ENCODE measurements at places on chromosomes 3 and 15.

DNA sequence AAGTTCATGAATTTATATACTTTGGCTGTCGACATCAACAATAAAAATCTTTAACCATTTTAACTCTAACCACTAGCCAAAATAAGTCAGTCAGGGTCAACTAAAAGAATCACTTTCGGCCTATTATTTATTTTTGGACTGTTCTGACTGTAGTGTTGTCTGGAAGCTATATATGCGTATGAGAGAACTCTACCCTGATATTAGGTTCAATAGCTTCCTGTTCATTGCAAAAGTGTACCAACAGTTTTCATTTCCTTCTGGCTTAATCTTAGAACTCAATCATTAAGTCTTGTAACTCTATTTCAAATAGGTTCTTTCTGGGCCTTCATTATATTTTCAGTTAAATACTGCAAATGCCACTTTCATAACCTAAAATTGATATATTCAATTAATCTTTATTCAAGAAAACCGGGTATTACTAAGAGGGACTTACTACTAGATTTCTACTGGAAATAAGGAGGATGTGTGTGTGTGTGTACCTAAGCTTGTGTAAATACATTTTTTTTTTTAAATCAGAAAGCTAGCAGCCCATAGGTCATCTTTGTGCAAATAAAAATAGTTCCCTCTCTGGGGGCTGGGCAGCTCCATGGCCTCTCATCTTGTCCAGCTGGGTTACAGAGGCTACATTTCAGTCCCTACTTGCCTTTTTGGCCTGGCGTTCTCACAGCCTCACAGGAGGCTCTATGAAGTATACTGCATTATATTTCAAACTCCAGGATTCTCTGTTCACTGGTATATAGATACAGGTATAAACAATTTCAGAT lies 5.8 kb downstream of the SERPINI2 start:
- DNase-seq: no peak

- DNase-seq: no peak
Observed at GRCh38 chr3:48592519-48593087, 2.5 kb downstream of the COL7A1 start.

GRCh38 chr15:73391128-73391872 lies 22.5 kb upstream of the HCN4 start:
- DNase-seq: no peak

DNA sequence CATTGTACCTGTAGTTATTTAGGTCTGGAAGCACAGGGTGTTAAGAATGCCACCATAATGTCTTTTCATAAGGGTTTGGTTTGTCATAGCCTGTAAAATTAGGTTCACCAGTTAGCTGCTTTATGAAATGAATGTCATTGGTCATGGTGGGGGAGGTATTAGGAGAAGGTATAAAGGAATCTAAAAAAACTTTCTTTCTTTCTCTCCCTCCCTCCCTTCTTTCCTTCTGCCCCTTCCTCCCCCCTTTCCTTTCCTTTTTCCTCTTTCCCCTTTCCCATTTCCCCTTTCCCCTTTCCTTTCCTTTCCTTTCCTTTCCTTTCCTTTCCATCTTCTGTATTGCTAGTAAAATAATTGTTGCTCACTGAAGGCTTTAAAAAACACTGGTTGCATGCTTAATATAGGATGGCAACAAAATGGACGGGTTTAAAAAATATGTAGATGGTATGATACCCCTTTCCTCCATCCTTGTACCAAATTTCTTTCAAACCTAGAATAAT lies 9.6 kb downstream of the ATP2C1 start:
- DNase-seq: no peak

GRCh38 chr3:65347166-65347565 lies 659.4 kb upstream of the ADAMTS9 start:
- no peak for DNase-seq

GRCh38 chr3:172622156-172622555 lies 88.7 kb downstream of the NCEH1 start:
- DNase-seq: no peak

- no peak for DNase-seq
Observed at GRCh38 chr3:69871251-69871650, 128.3 kb upstream of the SAMMSON start.

DNA sequence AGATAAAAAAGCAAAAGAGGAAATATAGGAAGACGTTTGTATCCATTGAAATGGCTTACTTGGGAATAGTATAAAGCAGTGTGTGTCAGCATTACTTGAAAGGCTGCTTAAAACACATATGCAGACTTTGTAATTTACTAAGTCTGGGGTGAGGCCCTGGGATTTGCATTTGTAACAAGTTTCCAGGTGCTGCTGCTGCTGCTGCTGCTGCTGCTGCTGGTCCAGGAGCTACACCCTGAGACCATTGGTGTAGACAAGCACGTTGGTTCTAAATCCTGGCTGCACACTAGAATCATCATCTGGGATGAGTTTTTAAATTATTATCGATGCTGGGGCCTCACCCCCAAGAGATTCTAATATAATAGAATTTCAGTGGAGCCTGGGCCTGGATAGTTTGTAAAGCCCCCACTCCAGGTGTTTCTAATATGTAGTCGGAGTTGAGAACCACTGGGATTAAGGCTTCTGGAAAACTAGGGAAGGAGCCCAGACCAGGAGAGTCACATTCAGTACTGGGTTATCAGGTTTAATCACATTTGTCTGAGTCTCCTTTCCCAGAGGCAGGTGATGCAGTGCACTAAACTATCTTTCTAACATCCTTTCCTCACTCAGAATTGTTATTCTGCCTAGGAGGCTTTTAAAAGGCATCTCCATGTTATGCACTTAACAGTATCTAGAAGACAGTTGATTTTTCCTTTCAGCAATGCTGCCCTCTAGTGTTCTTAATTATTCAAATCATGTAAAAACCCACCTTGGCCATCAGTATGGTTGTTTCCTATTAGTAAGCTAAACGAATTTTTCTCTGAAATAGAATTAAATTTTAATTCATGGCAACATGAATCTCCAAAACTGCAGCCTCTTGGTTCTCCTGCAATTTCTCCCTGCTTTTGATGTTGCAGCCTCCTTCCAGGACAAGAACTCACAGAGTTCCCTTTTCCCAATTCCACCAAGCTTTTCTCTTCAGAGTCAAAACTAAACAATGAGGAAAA lies 45.4 kb downstream of the SSR3 start:
- no peak for DNase-seq

DNA sequence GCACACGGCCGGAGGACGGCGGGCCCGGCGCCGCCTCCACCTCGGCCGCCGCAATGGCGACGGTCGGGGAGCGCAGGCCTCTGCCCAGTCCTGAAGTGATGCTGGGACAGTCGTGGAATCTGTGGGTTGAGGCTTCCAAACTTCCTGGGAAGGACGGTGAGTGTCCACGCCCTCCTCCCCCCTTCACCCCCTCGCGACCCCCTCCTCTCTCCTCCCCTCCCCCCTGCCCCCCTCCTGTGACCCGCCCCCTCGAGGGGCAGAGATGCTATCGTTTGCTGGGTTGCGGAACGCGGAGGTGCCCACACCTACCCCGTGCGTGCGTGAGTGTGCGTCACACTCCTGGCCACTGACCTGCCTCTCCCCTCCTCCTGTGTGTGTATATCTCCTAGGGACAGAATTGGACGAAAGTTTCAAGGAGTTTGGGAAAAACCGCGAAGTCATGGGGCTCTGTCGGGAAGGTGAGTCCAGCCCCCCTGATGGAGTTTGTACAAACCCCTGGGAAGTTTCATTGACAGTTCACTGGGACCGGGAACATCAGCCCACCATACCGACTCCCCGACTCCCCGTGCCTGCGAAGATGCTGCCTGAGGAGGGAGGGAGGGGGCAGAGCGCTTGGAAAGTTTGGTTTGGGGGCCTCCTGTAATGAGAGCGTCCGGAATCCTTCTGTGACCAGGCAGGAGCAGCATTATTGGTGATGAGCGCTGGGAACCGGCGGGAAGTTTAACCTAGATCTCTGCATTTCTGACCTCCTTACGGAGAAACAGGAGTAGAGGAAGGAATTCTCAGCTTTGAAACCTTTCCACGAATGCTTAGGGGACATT lies 795 bp upstream of the SCAANT1 start:
- DNase-seq: no peak

DNA sequence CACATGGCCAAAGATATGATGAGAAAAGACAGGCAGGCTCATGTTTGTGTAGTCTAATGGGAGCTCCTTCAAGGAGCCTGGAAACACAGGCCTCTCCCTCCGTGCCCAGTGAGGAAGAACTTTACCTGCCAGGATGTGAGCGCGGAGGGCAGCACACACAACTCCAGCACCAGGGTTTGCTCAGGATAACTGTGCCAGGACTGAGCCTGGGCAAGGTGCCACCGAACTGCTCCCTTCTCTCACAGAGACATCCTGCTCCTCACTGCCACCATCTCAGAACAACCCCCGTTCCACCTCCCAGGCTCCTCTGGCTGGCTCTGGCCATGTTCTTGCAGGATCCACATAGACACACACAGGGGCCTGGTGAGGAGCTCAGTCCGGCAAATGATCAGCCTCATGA lies 87.4 kb downstream of the NUP210 start:
- no peak for DNase-seq

DNA sequence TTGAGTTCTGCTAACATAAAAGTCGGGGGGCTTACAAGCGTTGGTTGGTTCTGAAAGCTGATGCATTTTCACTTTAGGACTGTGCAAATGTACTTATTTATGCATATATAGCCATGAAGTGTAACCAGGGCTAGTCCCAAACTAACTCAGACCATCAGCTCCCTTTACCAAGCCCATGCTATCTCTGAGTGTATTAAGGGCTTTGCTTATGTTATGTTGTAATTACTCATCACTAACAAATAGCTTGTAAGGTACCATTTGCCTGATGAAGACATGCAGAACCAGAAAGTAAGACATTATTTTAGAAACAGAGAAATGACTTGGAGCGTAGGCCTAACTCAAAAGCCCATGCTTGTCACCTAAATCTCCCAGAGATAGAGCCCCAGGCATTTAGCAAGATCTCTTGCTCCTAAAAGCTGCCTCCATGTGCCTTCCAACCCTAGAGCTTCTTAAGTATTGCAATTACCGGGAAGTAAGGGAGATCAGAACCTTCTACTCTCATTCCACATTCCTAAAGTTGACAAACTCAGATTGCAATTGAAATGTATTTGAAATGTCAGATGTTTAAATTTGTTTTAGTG lies 362.9 kb upstream of the RBMS3 start:
- DNase-seq: no peak

DNA sequence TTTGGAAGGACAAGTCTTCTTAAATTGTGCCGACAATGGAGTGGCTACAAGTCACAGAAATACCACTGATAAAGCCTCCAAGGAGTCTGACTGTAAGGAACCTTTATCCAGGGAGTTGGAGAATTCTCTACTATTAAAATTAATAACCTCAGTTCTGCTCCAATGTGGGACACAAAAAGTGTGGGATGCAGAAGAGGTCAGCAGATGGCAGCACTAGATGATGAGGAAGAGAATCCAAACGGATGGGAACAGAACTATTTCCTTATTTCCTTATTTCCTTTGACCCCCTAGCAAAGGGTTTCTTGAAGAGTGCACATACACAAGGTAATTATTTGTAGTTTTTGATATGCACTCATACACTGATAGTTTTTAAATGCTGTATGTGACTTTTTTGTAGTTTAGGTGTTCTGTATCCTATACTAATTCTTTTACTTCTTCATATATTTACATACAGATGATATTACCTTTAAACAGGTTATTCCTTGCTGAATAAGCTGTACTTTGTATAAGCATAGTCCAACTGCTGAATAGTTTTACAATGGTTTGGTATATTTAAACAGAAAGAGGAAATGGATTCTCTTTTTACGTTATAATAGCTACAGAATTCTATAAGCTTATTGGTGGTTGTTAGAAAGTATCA lies 25.6 kb upstream of the NLGN1 start:
- peak; percentile 24 for DNase-seq

DNA sequence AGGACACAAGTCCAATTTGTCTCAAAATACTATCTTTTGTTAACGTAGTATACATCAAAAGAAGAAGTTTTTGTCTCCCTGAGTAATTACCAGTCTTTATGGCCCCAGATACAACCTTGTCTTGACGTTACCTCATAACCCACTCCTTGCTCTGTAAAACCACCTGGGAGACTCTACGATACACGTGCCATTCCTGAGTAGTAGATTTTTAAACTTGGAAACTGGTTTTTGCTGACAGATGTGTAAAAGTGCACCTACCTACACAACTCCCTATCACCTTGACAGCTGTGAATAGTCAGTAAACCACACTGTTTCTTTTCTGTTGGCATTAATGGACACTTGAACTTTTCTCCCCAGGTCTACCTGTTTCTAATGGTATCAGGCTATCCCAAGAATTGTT lies 51.7 kb upstream of the RARB start:
- no peak for DNase-seq

GRCh38 chr15:100968050-100968966 lies 49.2 kb downstream of the LRRK1 start:
- DNase-seq: no peak

GRCh38 chr15:74937272-74937589 lies 642 bp downstream of the COX5A start:
- DNase-seq: no peak

GRCh38 chr15:34252545-34252944 lies 27.7 kb downstream of the EMC4 start:
- DNase-seq: no peak

DNA sequence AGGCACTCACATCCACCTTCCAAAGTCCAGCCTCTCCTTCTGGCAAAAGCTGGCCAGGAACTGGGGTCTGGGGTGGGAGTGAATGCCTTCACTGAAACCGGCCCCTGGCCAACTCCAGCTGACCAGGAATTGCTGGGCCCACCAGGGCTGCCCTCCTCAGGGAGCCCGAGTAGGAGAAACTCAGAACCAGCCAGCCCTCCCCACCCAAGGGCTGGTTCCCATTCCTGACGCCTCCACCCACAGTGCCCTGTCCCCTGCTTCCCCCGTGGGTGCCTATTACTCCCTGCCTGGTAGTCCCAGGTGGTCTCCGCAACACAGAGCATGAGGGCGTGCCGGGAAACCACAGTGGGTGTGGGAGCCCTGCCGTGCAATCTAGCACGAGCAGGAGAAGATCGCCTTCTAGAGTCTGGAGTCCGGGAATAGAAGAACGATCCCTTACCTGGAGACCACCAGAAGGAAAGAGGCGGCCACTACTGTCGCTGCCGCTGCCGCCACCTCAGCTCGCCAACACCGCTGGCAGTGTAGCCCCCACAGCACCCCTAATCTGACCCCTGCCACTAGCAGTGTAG lies 178.8 kb downstream of the POTEB3 start:
- no peak for DNase-seq

- no peak for DNase-seq
Observed at GRCh38 chr3:123088387-123088786, 21.6 kb downstream of the PDIA5 start.

DNA sequence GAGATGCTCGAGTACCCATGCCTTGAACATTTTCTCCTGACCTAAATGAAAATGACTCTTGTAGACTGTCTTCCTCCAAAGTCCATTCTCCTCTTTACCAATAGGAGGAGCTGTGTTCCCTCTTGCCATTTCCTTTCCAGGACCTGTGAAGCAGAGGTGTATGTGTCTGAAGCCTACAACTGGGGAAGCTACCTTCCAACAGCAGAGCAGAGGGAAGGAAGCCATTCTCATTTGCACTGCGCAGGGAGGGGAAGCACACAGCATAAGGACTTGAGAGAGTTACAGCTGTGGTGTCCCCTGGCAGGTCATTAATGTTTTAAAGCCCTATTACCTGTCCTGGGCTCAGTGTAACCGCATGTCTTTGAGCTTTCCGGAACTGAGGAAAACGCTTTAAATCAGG lies 38.7 kb downstream of the HSPBAP1 start:
- peak; percentile 18 for DNase-seq

All from stromal cell of bone marrow (primary cell).